ENCODE measurements at places on chromosomes 6 and 20. TPM values are rescaled to one million over a fixed set of nuclear protein-coding genes. Genes with fewer than 3 reads are reported as not detected.

CPXM1 gene
- 0.31 TPM for polyA plus RNA-seq

ULBP2 gene
- 0.16 TPM for polyA plus RNA-seq

FERMT1 gene
- 0.04 TPM for polyA plus RNA-seq

KCNB1 gene
- polyA plus RNA-seq = not detected

- no peak for DNase-seq
Measured at GRCh38 chr20:34215711-34216381, 25.4 kb upstream of the ASIP start.

- no peak for DNase-seq
Measured at GRCh38 chr6:128246472-128247260, 273.7 kb downstream of the PTPRK start.

DNA sequence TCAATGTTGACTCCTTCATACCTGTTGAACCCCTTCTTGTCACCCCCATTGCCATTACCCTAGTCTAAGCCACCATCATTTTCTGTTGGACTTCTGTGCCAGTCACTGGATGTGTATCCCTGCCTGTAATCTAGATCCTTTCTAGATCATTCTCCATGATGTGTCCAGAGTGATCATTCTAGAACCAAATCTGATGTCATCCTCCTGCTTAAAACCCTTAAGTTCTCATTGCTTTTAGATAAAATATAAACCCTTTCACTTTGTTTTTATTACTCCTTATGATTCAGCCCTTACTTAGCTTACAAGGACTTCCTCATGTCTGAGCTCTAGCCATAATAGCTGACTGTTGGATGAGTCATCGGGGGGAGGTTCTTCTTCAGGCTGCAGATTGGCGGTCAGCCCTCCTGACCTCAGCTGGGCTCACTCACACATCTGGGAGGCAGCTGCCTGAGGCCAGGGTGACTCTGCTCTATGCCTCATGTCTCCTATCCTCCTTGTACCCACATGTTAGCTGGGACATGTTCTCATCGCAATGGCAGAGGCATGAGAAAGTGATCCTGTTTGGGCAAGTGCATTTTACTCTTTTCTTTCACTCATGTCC lies 287.6 kb downstream of the ESR1 start:
- DNase-seq = no peak

DNA sequence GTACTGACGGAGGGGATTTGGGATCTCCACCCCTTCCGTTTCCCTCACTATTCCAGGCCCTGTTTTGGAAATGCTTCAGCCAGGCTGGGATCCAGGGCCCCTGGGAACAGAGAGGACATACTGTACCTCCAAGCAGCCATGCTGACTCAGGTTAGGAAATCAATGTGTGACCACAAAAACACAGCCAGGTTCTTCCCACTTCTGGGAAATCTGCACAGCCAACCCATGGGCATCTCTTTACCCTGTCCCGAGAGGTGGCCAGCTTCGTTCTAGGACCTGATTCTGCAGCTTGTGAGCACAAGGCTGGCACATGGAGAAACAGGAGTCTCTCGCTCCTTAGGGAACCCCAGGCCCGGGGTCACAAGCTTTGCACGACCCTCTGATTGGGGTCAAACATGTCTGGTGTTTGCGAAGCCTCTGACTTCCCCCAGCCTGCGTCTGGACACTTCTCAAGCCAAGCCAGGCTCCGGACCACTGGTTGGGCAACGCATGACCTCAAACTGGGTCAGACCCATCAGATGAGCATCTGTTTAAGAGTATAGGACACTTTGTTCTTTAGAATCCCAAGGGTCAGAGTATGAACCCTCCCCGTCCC lies 8.3 kb upstream of the TTPAL start:
- no peak for DNase-seq

Measured in GM12878 (cell line).